ENCODE measurements at places on chromosomes 4 and X.

DNA sequence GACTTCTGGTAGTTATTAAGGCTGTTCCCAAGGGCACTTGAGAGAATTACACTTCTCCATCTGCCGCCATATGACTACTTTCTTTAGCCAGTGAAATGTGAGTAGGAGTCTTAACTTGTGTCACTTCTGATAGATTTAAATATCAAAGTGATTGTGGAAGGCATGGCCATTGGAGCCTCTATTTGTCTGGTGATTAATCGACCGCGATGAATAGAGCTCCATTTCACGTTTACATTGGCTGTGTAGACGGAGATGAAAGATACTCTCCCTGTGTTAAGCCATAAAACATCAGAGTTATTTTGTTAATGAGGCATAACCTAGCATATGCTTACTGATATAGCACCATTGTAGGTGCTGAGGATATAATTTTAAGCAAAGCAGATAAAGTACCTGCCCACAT, 852.4 kb downstream of the CCSER1 start:
- DNase-seq: no peak

GRCh38 chr4:107721436-107722100, 1.5 kb upstream of the PAPSS1 start:
- no peak for DNase-seq

DNA sequence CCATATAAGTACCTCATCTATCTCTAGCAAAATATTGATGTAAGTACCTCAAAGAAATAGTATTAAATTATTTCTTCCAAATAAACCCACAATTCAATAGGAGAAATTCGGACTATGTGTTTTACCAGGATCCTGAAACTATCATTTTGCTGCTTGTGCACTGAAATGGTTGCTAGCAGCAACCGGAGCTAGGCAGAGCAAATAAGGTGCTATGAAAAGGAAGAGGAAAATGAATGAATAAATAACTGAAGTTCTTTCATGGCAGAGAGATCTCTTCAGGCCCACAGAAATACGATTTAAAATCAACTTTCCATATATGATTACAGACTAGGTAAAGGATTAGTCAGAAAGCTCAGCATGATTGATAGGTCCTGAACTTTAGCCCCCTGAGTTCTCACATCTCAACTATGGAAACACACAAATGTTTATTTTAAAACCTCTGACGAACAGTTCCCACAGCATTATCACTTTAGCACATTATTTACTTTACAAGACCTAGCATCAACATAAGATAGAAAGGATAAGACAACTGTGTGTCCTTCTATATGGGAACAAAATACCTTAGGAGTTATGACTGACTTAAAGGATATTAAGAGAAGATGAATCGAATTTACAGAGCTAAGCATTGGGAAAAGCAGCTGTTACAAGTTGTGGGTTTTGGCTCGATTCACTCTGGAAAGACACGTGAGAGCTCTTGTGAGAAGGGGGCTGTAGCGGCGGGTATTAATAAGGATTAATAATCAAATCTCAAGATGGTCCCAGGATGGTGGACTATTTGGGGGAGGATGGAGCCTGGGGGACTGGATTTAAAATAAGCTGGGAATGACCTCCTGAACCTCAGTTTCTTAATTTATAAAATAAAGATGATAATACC, 104.3 kb downstream of the CORIN start:
- DNase-seq: peak; percentile 59

DNA sequence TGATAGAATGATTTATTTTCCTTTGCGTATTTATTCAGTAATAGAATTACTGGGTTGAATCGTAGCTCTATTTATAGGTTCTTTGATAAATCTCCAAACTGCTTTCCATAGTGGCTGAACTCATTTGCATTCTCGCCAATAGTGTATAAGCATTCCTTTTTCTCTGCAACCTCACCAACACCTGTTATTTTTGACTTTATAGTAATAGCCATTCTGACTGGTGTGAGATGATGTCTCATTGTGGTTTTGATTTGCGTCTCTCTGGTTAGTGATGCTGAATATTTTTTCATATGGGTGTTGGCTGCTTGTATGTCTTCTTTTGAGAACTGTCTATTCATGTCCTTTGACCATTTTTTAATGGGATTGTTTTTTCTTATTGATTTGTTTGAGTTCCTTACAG, 160.7 kb downstream of the MID1IP1 start:
- no peak for DNase-seq

DNA sequence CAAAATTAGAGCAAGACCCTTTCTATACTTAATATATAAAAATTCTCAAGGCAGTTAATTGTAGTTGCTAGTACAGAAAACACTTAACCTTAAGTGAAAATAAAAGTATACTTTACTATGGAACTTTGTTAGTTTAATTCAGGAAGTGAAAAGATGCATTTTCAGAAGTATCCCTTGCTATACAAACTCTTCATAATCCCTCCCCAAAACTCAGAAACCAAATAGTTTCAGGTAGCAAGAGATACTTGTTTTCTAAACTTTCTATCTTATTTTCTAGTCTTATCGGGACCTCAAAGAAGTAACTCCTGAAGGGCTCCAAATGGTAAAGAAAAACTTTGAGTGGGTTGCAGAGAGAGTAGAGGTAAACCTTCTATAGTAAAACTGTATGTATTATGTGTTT, 14.3 kb downstream of the PAICS start:
- DNase-seq: no peak

- no peak for DNase-seq
Observed at GRCh38 chrX:30812326-30812725, 76.7 kb downstream of the TAB3 start.

GRCh38 chr4:71239365-71239764, 99.5 kb upstream of the SLC4A4 start:
- peak; percentile 46 for DNase-seq

- DNase-seq: no peak
Observed at GRCh38 chr4:4559596-4559995, 17.7 kb upstream of the STX18 start.

DNA sequence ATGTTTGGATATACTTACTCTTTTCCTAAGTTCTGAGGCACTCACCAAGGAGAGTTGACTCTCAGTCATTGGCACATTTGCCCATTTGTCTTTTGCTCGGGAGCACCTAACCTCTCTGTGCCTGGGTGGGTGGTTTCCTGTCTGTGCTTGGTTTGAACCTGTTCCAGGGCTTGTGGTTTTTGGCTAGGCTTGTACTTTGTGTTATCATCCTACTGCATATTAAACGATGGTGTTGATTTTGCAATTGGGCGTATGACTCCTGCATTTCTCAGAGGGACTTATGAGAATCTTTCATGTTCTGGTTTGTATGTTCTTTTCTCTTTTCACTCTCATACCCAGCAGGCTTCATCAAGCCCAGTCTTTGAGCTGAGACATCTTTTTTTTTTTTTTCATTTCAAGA, 161.7 kb downstream of the BTC start:
- peak; percentile 72 for DNase-seq

GRCh38 chr4:115058533-115058932, 54.9 kb downstream of the NDST4 start:
- DNase-seq: no peak

- peak; percentile 27 for DNase-seq
Observed at GRCh38 chr4:123640271-123640670, 243.7 kb downstream of the SPRY1 start.

DNA sequence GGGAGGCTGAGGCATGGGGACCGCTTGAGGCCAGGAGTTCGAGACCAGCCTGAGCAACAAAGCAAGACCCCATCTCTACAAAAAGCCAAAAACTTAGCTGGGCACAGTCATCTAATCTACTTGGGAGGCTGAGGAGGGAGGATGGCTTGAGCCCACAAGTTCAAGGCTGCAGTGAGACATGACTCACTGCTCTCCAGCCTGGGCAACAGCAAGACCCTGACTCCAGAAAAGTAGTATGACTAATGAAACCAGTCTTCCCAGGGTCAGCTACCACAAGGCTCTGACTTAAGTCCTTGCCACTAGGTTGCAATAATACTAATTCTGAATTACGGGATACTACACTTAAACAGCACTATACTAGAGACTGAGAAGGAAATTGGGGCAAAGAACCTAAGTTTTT, 33.1 kb downstream of the ERVMER34-1 start:
- peak; percentile 61 for DNase-seq

DNA sequence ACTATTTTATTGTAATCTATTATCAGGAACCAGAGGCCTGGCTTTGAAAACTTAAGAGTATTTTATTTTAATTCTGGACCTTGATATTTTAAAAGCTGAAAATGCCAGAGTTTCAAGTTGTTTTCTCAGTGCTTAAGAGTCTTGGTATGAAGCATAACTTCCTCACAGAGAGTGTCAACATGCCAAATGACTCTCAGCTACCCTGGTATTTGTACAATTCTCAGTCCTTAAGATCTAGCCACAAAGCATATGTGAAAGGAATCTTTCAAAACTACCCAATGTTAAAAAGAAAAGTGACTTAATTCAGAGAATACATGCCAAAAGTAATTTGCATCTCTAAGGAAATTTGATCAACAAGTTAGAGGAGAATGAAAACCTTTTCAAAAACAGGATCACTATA, 171.9 kb downstream of the DKK2 start:
- DNase-seq: peak; percentile 45

DNA sequence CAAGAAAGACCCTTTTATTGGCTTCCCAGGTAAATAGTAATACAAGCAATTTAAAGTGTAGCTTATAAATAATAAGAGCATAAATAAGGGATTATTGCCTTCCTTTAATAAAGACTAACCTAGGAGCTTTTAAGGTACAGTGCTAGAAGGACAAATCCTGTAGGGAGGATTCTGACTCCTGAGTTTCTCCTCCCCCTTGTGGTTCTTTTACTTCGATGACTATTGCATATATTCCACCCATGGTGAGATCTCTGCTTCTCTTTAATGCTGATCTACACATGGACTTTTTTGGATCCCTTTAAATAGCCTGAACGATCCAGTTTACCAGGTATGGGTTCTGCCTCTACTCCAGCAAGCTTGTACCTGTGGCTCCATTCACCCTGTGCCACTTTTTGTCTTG, 2.5 kb downstream of the GALNT7 start:
- DNase-seq: peak; percentile 60

- DNase-seq: no peak
Observed at GRCh38 chrX:147914591-147914990, 2.9 kb downstream of the FMR1 start.

GRCh38 chr4:7815981-7816380, 123.7 kb downstream of the AFAP1 start:
- DNase-seq: no peak

DNA sequence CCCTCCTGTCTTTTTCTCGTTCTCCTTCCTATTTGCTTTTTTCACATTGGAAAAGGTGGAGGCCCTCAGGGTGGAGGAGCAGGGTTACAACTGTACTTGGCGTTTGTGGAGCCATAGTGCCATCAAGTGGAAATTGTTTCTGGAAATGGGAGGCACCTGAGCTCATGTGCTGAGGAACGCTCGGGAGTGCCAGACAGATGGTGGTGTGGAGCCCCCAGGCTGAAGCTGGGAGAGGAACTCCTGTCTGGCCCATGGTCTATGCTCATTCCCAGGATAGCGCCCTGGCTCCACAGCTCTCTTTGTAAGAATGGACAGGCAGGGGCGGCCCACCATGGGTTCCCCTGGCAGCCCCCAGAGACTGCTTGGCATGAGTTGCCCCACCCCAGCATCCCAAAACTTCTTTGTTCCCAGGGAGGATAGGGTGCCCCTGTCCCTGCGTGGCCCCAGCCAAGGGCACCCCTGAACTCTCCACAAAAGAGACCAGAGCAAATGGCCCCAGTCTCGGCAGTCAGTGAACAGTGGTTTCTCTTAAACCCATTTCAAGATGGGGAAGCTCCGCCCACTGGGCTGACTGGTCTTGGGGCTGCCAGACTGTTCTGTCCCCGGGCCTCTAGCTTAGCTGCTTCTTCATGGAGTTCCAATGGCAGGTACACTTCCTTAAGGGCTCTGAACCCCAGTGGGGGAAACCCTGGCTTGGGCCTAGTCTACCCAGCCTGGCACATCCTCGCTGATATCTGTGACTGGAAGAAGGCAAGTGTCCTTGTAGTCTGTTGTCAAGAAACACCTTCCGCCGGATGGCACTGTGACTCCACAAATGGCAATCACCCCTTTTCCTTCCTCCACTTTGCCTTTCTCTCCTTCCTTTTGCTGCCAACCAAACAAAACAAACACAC, 70.1 kb downstream of the NBDY start:
- DNase-seq: no peak

GRCh38 chrX:148069759-148070503, 88.8 kb downstream of the FMR1NB start:
- no peak for DNase-seq

GRCh38 chrX:134641346-134641745, 16.9 kb downstream of the PLAC1 start:
- DNase-seq: no peak

GRCh38 chr4:141207961-141208360, 12.7 kb upstream of the ZNF330 start:
- no peak for DNase-seq

DNA sequence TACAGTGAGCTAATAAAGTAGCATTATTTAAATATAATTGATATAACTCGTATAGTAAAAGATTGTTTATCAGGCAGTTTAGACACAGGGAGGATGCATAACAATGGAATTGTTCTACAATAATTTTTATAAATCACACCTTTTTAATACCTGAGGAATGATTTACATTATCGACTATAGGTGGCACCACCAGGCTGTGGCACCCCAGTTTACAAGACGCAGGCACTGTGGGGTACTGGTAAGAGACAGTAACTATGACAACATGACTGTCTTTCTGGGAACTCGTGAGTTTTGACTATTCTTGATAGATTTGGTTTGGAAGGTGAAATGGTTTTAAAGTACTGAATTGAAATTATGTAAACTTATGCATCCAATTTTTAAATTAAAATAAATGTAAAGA, 27.1 kb upstream of the STBD1 start:
- DNase-seq: no peak

DNA sequence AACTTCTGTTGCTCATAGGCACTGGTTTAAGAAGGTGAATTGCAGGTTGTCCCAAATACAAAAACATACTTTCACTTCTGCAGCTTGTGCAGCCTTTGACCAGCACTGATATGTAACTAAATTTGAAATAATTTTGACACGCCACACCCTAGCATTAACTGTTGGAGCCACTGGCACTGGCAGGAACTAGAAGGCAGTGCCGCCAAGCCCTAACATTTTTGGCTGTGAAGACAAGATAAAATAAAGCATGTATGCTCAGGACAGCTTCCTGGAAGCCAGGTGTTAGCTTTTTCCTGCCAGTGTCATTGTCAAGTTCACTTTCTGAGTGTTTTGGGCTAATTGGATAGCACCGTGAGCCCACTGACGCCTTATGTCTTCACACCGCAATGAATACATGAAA, 65.3 kb upstream of the FBXW7 start:
- no peak for DNase-seq
